ENCODE measurements at places on chromosomes 2 and 18.

DNA sequence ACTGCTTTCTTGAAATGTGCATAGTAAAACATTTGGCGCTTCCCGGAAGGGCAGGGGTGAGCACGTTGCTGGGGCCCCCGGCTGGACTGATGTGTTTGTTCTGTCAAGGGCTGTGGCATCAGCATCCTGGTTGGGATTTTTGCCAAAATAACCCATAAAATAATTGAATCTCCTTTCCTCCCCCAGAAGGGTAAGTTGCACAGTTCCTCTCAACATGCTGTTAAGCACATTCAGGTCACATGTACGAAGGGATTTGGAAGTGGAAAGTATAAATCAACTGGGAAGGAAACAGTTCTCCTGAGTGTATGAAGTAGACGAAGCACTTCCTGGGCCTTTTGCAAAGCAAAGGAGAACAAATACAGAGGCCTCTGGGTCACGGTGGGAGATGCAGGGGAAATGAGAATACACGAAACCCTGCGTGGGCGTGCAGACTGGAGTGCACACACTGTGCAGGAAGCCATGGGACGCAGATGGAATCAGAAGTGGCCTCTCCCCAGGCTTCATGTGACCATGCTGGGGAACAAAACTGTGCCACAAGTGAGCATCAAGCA is 183.9 kb downstream of the LPIN1 start:
- DNase-seq = peak; percentile 36

- no peak for DNase-seq
These were observed 29.0 kb upstream of the PTPN4 start for GRCh38 chr2:119730671-119731177.

DNA sequence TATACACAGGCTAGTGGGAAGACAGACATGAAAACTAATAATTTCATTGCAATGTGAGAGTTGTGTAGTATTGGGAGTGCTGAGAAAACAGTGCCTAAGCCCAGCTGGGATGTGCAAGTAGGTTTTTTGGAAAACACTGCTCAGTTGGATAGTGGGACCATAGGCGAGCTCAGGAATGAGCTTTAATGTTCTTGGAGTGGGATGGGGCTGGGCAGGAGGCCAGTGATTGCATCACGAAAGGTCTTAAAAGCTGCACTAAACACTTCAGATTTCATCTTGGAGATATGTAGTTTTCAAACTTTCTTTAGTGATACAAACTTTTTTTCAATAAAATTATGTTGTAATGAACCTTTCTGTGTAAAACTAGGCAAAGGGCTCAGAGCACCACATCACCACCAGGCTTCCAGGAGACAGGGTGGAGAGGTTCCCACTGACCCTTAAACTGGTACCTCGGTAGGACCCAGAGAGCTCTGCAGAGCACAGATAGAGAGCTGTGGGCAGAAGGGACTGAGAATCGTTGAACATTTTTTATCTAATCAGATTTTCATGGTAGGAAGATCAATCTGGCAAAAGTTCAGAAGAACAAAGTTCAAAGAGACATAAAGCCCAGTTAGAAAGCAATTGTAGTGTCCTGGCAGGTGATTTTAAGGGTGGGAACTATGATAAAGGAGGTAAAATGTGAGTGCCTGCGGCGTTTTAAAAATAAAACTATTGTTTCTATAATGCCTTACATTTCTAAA is 176.2 kb downstream of the TRABD2A start:
- no peak for DNase-seq

DNA sequence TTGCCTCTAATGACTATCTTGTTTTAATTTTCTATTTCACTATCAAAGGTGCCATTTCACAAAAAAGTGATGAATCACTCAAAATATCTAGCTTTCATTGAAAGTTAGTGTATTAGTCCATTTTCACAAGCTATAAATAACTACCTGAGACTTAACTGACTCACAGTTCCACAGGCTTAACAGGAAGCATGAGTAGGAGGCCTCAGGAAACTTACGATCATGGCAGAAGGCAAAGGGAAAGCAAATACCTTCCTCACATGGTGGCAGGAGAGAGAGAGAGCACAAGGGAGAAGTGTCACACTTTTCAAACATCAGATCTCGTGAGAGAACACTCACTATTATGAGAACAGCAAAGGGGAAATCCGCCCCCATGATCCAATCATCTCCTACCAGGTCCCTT is 1220.4 kb upstream of the ZEB2 start:
- no peak for DNase-seq

- no peak for DNase-seq
These were observed 42.2 kb upstream of the EPG5 start for GRCh38 chr18:46009125-46009840.

All from left renal pelvis (tissue), 4 donors.